ENCODE measurements at places on chromosomes 3 and 15.

- no peak for DNase-seq
Observed at GRCh38 chr3:23697416-23697815, 108.3 kb upstream of the UBE2E1 start.

GRCh38 chr3:15766406-15766805 lies 31.4 kb downstream of the ANKRD28 start:
- no peak for DNase-seq

DNA sequence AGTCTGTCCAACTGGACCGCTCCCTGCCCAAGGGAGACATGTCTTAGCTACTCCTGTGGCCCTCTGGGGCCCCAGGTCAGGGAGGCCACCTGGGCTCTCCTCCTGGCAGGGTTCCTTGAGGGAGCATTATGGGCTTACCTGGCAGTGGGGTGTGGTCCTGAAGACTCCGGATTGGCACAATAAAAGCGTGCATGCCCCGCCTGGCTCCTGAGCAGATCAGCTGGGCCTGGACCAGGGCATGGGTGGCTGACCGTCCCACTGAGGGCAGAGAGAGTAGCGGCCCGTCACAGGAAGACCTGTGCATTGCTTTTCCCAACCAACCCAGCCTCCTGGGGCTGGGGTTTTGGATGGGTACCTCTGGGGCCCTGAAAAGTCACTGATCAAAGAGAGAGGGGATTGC lies 5.4 kb downstream of the ACOX2 start:
- no peak for DNase-seq

GRCh38 chr15:73482166-73482565 lies 39.2 kb downstream of the REC114 start:
- no peak for DNase-seq

GRCh38 chr3:174202116-174202515 lies 657.0 kb upstream of the NAALADL2 start:
- no peak for DNase-seq

- no peak for DNase-seq
Observed at GRCh38 chr3:78004571-78004970, 964.7 kb downstream of the ROBO2 start.

GRCh38 chr15:39511000-39511915 lies 69.6 kb upstream of the THBS1 start:
- DNase-seq: no peak

DNA sequence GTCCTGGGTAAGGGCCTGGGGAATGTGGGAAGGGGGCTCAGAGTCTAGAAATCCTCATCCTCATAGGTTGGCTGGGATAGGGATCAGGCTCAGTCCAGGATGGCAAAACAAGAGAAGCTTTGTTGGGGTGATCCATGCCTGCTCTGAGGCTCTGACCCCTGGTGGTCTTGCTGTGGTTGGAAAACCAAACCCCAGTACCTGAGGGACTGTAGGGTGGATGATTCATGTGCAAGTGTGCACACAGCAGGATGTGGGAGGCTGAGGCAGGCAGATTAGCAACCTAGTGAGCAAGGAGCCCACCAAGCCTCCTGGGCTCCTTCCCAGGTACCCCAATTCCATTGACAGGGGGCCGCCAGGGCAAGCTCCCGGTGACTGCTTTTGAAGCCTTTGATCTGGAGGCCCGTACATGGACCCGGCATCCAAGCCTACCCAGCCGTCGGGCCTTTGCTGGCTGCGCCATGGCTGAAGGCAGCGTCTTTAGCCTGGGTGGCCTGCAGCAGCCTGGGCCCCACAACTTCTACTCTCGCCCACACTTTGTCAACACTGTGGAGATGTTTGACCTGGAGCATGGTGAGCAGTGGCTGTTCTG lies 3.1 kb downstream of the KLHDC8B start:
- no peak for DNase-seq

- no peak for DNase-seq
Observed at GRCh38 chr3:177760803-177761202, 563.5 kb upstream of the TBL1XR1 start.

DNA sequence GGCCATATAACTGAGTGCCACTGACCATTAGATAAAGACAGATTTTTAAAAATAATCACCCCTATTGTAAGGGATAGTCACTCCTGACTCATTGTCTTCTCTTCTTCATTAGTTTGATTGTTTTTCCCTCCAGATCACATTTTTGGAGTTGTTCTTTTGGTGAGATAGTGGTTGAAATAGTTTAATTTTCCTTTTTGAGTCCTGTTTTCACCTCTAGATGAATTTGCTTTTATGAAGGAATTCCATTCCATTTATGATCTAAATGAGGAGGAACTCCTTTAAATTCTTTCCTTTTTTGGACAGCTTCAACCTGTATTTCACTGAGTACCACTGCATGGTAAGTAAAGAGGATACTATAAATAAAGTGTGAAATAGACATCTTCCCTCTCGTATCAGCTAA lies 112.4 kb downstream of the GREM1 start:
- DNase-seq: no peak

GRCh38 chr15:79450648-79451047 lies 18.5 kb downstream of the MINAR1 start:
- no peak for DNase-seq

DNA sequence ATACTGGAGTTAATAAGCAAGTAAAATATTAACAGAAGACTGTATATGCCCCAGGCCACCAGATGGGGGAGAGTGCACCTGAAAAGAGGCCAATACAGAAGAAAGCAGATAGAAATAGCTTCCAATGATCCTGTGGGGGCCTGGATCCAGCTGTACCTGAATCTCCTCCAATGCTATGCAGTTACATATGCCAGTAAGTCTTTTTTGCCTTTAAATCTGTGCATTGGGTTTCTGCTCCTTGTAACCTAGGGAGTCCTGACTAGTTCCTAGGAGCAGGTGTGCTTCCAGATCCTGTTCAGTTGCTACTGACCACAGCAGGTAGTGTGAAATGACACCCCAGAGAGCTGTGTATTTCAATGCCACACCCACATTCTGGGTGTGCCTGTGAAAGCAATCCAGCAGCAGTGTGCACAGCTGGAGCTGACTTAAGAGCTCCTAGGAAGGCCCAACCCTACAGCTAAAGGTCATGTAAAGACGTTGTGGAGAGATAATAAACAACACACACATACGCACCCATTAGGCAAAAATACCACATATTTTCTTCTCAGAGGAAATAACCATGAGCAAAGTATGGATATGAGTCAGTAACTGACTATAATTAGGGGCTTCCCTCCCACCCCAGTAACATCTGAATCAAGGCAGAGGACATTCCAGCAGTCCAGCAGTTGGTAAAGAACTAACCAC lies 62.2 kb upstream of the AKAP13 start:
- DNase-seq: peak; percentile 36

GRCh38 chr15:99452728-99453636 lies 112.8 kb upstream of the MEF2A start:
- no peak for DNase-seq

DNA sequence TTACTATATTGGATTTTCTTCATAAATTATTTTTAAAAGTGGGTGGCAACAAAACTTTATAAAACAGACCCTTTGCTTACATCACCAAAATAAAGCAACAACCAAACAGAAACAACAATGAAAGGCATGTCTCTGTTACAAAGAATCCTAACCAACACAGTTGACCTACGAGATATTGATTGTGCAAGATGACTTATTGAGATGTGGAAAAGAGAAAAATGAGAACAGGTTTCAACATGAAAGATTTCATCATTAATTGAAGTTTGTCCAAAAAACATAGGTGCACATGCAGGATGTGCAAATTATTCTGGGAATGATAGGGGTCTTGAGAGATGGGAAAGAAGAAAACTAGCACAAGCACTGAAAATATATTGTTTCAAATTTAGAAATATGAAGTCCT lies 9.0 kb downstream of the GMNC start:
- no peak for DNase-seq

- DNase-seq: no peak
Observed at GRCh38 chr3:97827741-97828471, 6.1 kb downstream of the CRYBG3 start.

- DNase-seq: no peak
Observed at GRCh38 chr3:105353485-105354161, 13.1 kb upstream of the ALCAM start.

- DNase-seq: no peak
Observed at GRCh38 chr3:17235310-17235709, 350.6 kb downstream of the PLCL2 start.

DNA sequence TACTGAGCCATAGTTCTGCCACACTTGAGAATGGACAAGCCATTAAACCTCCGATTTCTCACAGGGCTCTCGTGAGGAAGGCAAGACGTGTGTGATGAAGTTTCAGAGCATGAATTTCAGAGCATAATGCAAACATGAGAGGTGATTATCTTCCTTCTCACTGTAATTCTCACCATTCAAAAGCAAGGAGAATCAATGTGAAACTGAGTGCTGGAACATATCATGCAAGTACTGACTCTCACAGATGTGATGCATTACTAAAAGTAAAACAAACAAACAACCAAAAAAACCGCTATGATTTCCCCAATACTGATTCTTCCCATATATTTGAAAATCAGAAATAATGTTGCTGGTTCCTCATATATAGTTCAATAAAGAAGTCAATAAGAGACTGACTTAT lies 23.7 kb downstream of the P3H2 start:
- no peak for DNase-seq

- DNase-seq: peak; percentile 36
Observed at GRCh38 chr15:70259028-70259424, 161.3 kb upstream of the TLE3 start.

DNA sequence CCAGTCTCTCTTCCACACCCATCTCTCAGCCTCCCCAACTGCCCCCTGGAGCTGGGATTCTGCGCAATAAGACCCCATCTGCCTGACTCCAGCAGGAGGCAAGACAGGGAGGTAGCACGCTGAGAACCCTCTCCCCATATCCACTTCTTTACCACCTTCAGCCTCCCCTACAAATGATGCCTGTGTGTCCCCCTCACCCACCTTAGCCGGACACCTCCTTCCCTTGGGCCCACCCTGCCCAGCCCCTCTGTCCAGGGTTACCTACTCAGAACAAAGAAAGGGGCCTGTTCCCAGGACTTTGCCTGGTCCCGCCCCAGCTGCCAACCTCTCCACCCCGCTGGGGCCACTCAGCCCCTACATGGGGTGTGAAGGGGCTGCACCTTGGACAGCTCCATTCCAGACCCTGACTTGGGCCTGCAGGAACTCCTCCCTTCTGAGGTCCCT lies 40.8 kb upstream of the ATP2B2 start:
- no peak for DNase-seq

DNA sequence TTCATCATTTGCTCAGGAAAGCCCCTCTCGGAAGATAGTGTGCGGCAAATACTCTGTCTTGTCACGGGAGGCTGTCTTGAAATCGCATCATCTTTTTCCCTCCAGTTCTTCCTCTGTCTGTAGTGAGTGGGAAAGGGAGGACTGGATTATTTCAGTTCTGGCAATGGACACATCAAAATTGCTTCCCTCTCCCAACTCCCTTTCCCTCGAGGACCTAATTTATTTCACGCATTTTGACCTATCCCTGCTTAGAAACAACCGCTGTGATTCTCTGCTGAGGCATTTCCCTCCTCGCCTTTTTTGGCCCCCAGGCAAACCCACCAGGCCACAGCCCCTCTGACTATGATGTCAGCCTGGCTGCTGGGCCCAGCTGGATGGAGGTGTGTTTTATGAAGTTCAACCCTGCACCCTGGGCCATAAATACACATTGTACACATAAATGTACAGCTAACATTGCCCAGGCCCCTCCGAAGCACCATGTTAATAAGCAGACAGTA lies 138.7 kb upstream of the LRTM1 start:
- DNase-seq: no peak

- DNase-seq: no peak
Observed at GRCh38 chr3:119681279-119681678, 4.1 kb upstream of the COX17 start.

DNA sequence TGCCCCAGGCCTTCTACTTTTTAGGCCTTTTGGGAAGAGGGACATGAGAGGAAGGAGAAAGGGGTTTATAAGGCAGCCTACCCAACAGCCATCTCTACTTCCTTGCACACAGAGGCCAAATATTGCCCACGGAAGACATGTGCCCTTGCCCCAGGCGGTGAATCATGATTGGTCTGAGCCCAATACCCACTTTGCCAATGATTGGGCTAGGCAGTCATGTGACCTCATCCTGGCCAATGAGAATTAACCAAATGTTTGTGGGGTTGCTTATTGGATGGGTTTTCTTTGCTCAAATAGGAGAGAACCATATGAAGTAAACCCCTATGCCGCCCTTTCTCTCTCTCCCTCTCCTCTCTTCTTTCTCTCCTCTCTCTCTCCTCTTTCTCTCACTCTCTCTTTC lies 42.2 kb upstream of the ATP1B3 start:
- DNase-seq: no peak

Data from activated CD4-positive, alpha-beta T cell treated with anti-CD3 and anti-CD28 coated beads for 48 hours (primary cell).